ENCODE measurements at places on chromosomes 16 and 17. TPM values are rescaled to one million over a fixed set of nuclear protein-coding genes. Genes with fewer than 3 reads are reported as not detected.

- peak; percentile 72 for DNase-seq
These were observed 69.3 kb downstream of the FTO start for GRCh38 chr16:53773150-53773846.

- DNase-seq = no peak
These were observed 1584.4 kb upstream of the GOT2 start for GRCh38 chr16:60318486-60318885.

GRCh38 chr17:2814049-2814448 lies 17.8 kb downstream of the RAP1GAP2 start:
- DNase-seq = no peak

DNA sequence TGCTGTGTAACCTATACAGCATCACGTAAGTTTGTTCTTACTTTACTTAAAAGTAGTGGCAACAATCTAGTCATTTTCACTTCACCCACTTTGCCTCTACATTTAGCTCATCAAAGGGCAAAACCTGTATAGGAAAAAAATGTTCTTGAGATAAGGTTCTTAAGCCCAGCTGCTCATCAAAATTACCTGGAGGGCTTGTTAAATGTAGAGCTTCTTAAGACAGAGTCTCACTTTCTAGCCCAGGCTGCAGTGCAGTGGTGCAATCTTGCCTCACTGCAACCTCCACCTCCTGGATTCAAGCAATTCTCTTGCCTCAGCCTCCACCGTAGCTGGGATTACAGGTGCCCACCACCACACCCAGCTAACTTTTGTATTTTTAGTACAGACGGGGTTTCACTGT lies 38.2 kb upstream of the TMEM97 start:
- DNase-seq = no peak

GRCh38 chr16:28090646-28091377 lies 27.3 kb upstream of the GSG1L start:
- DNase-seq = no peak

DNA sequence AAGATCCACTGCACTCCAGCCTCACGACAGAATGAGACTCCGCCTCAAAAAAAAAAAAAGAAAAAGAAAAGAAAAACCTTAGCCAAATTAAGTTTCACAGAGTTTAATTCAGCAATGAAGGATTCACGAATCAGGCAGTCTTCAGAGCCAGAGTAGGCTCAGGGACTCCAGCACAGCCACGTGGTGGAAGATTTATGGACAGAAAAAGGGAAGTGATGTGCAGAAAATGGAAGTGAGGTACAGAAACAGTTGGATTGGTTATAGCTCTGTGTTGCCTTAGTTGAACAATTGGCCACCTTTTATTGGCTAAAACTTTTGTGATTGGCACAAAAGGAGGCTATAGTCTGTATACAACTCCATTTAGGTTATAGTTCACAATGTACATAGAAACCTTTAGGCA lies 256.6 kb downstream of the HS3ST3B1 start:
- DNase-seq = no peak

DNA sequence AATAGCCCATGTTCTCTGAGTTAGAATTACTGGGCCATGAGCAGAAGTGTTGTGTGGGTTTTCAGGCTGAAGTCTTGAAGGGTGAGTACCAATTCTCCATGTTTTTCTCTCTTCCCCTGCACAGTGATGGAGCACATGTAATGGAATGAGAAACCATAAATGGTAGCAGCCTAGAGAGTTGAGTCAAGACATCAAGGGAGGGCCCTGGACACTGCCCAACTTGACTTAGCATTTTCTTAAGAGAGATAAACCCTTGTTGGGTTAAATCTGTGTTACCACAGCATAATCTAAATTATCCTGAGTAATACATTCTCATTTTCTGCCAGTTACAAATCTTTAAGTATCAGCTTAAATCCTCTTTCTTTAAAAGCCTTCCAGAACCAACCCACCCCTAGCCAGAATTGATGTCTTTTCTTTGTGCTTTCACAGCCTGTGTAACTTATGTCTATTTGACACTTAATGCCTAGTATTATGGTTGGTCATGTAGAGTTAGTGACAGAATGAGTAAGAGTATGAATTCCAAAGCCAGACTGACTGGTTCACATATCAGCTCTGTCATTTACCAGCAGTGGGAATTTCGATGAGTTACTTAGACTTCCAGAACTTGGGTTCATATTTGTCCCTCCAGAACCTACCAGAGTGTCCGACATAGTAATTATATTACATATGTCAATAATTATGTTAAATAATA lies 27.0 kb upstream of the RGS9 start:
- DNase-seq = no peak

The PIMREG gene
- 36.5 TPM for total RNA-seq

Measured in NCI-H460 (cell line).